H1 (cell line): ENCODE measurements at places on chromosomes 5 and 9.

GRCh38 chr5:174082286-174082685, 36.8 kb downstream of the NSG2 start:
- H3K27me3 ChIP-seq, result no peaks in the 10 kb centered on the region
- no peaks in the 10 kb centered on the region for H3K36me3 ChIP-seq
- no peak overlapping the region for H3K4me3 ChIP-seq
- no peaks in the 10 kb centered on the region for H3K4me1 ChIP-seq
- no peak for DNase-seq

- peaks cover 1% of the 10 kb centered on the region for H3K4me1 ChIP-seq
- H3K4me3 ChIP-seq, result no peak overlapping the region
- no peaks in the 10 kb centered on the region for H3K36me3 ChIP-seq
- H3K27me3 ChIP-seq, result no peaks in the 10 kb centered on the region
These were observed 206.5 kb downstream of the DAB2IP start for GRCh38 chr9:121857928-121858327.

- no peaks in the 10 kb centered on the region for H3K4me1 ChIP-seq
- no peak overlapping the region for H3K4me3 ChIP-seq
- no peaks in the 10 kb centered on the region for H3K36me3 ChIP-seq
- DNase-seq, result no peak
- H3K27me3 ChIP-seq, result no peaks in the 10 kb centered on the region
These were observed 21.2 kb downstream of the MAST4 start for GRCh38 chr5:66617226-66617861.

DNA sequence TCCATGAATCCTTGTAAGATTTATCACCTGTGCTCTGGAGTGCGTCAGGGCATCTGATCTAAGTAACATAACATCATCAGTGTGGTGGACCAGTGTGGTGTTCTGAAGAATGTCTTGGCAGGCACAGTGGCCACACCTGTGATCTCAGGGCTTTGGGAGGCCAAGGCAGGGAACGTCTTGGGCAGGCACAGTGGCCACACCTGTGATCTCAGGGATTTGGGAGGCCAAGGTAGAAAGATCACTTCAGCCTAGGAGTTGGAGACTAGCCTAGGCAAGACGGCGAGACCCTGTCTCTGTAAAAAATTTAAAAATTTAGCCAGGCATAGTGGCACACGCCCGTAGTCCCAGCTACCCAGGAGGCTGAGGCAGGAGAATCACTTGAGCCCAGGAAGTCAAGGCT, 185.5 kb downstream of the CACNA1B start:
- H3K36me3 ChIP-seq, result peaks cover 2% of the 10 kb centered on the region; the same call in 1 of the 2 replicates
- no peak overlapping the region for H3K4me3 ChIP-seq
- H3K4me1 ChIP-seq, result no peaks in the 10 kb centered on the region; the same call in 1 of the 2 replicates
- DNase-seq, result no peak
- H3K27me3 ChIP-seq, result no peaks in the 10 kb centered on the region

GRCh38 chr5:177103523-177104253, 17.0 kb downstream of the FGFR4 start:
- no peaks in the 10 kb centered on the region for H3K4me1 ChIP-seq

DNA sequence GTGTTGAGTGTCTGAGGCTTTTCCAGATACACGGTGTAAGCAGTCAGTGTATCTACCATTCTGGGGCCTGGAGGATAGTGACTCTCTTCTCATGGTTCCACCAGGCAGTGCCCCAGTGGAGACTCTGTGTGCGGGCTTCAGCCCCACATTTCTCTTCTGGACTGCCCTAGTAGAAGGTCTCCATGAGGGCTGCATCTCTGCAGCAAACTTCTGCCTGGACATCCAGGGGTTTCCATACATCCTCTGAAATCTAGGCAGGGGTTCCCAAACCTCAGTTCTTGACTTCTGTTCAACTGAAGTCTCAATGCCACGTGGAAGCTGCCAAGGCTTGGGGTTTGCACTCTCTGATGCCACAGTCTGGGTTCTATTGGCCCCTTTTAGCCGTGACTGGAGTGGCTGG, 256.6 kb upstream of the ITGA1 start:
- no peak overlapping the region for H3K27ac ChIP-seq
- H3K36me3 ChIP-seq, result no peaks in the 10 kb centered on the region
- DNase-seq, result no peak
- no peaks in the 10 kb centered on the region for H3K27me3 ChIP-seq
- H3K4me3 ChIP-seq, result no peak overlapping the region

- peaks cover 17% of the 10 kb centered on the region for H3K36me3 ChIP-seq
- H3K4me1 ChIP-seq, result no peaks in the 10 kb centered on the region
- no peak overlapping the region for H3K27ac ChIP-seq
- no peak for DNase-seq
- no peak overlapping the region for H3K4me3 ChIP-seq
These were observed 32.2 kb downstream of the POLR1E start for GRCh38 chr9:37517923-37518322.

DNA sequence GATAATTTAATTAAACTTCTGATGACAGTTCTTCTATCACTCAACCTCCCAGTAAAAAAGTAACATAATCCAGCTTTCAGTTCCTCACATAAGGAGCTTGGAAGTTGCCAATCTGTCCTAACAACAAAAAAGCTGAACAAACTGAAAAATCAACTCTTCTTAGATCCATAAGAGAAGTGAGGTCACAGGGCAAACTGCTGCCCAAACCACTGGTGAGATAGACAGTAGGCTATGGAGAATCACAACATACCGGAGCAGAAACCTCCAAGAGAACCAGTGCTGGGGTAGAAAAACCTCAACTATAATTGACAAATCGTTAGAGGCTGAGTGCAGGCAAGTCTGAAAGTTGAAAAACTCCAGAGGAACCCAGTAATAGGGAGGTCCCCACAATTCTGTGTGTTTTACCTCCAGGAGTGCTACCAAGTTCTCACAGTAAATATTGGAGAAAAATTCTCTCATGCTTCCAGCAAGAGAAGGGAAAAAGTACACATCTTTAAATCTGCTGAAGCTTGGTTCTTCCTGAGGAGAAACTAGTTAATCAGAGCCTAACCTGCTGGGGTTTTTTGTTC, 300.0 kb downstream of the PDE4D start:
- no peaks in the 10 kb centered on the region for H3K4me1 ChIP-seq
- DNase-seq, result no peak

GRCh38 chr9:82732928-82733327, 330.0 kb downstream of the RASEF start:
- H3K27ac ChIP-seq, result no peak overlapping the region
- no peaks in the 10 kb centered on the region for H3K27me3 ChIP-seq
- H3K4me3 ChIP-seq, result no peak overlapping the region
- no peaks in the 10 kb centered on the region; the same call in 1 of the 2 replicates for H3K4me1 ChIP-seq
- no peak for DNase-seq
- H3K36me3 ChIP-seq, result no peaks in the 10 kb centered on the region

DNA sequence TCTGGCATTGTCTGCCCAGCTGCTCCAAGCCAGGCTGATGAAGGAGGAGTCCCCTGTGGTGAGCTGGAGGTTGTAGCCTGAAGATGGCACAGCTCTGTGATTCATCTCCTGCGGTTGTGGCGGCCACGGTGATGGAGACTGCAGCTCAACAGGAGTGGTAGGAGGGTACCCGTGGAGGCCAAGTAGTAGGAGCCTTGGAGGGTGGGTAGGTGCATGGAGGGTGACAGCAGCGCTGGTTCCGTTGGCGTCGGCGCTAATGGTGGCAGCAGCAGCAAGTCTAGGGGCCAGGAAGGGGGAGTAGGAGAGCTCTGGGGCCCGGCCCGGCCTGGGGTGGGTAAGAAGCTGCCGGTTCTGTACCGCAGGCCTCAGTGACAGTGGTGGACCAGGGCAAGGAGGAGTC, 22.4 kb upstream of the TRIM52 start:
- H3K4me3 ChIP-seq, result no peak overlapping the region
- H3K27me3 ChIP-seq, result no peaks in the 10 kb centered on the region
- peaks cover 19% of the 10 kb centered on the region for H3K36me3 ChIP-seq
- no peaks in the 10 kb centered on the region for H3K4me1 ChIP-seq
- H3K27ac ChIP-seq, result no peak overlapping the region
- no peak for DNase-seq

DNA sequence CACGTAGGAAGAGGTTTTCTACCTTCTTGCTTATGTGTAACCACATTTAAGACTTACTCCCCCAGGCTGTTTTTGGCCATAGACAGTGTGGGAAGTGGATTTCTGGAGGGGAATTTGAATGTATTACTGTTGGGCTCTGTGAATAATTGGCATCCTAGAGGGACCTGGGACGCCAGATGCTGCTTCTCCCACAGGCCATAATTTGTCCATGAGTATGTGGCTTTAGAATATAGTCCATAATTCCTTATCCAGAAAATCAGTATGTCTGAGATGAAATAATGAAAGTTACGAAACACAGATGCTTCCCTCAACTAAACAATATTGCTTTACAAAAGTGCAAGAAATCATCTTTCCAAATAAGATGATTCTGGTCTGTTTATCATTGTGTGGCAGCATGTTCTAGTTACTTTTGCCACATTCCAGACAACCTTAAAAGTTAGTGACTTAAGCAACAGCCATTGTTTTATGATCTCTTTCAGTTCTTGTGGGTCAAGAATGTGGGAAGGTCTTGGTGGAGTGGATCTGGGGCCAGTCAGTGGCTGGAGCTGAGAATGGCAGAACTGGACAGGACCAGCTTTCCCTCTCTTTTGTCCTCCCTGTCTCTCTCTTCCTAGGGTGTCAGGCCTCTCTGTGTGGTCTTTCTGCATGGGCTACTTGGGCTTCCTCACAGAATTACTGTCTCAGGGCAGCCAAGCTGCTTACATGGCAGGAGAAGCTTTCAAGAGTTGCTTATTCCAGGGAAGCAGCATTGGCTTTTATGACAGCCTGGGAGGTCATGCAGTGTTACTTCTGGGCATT, 79.4 kb downstream of the FBXL7 start:
- H3K36me3 ChIP-seq, result peaks cover 7% of the 10 kb centered on the region; the same call in 1 of the 2 replicates
- H3K27me3 ChIP-seq, result no peaks in the 10 kb centered on the region
- no peak overlapping the region for H3K27ac ChIP-seq
- no peak for DNase-seq
- H3K4me3 ChIP-seq, result no peak overlapping the region

- no peak overlapping the region for H3K4me3 ChIP-seq
- peaks cover 28% of the 10 kb centered on the region for H3K4me1 ChIP-seq
- H3K27ac ChIP-seq, result no peak overlapping the region
- H3K36me3 ChIP-seq, result no peaks in the 10 kb centered on the region
- no peak for DNase-seq
These were observed 33.4 kb downstream of the STC2 start for GRCh38 chr5:173294673-173295320.

DNA sequence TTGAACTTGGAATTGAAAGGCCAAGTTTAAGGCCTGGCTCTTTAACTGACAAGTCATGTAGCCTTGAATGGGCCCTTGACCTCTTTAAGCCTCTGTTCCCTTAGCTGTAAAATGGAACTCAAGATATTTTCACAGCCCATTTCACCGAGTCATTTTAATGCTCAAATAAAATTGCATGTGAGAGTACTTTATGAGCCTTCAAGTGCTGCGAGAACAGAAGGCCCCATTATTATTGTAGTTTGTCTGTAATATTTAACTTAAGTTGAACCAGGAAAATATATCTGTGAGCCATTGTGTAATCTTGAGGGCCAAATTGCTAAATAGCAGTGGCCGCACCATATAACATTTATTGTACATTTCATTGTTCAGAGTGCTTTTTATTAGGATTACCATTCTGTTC, 249.9 kb downstream of the NTRK2 start:
- H3K36me3 ChIP-seq, result no peaks in the 10 kb centered on the region
- no peak overlapping the region for H3K4me3 ChIP-seq
- H3K27ac ChIP-seq, result no peak overlapping the region
- no peaks in the 10 kb centered on the region for H3K4me1 ChIP-seq

DNA sequence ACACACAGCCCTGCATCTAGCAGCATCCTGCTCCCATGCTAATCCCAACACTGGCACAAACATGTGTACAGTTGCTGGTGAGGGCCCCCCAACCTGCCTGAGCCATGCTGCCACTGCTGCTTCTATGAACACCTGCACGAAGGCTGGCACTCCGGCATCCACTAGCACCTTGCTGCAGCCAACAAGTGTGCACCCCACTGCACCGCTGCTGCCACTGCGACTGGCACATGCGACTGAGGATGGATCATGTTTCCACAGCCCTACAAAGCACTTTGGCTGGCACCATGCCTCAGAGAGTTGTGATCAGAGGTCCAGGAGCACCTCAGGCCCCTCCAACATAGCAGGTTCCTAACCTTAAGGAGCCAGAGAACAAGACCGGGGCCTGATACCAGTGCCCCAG, 7.8 kb upstream of the PDCD1LG2 start:
- no peaks in the 10 kb centered on the region for H3K27me3 ChIP-seq
- no peaks in the 10 kb centered on the region for H3K4me1 ChIP-seq
- no peak for DNase-seq
- H3K4me3 ChIP-seq, result no peak overlapping the region
- H3K27ac ChIP-seq, result no peak overlapping the region

DNA sequence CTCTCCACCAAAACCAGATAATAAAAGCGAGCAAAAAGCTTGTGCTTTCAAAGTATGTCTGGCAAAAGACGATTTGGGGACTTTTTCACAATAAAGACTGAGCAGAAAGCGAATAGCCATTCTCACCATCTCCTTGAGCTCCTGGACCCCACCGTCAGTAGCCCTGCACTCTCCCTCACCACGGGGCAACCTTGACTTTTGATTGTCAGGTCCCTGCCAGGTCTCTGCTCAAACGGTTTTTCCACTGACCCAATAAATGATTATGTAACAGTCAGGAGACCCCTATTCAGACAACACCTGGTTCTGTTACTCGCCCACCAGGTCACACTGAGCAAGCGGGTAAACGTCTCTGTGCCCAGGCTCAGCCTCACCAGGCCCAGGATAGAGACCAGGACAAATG, 131.3 kb downstream of the MVB12B start:
- H3K27me3 ChIP-seq, result no peaks in the 10 kb centered on the region
- DNase-seq, result no peak
- no peaks in the 10 kb centered on the region for H3K36me3 ChIP-seq
- H3K27ac ChIP-seq, result no peak overlapping the region
- H3K4me1 ChIP-seq, result peaks cover 4% of the 10 kb centered on the region; the same call in 1 of the 2 replicates

- peaks cover 10% of the 10 kb centered on the region for H3K36me3 ChIP-seq
- no peak overlapping the region for H3K27ac ChIP-seq
- peaks cover 3% of the 10 kb centered on the region for H3K4me1 ChIP-seq
- DNase-seq, result no peak
These were observed 18.5 kb downstream of the MATR3 start for GRCh38 chr5:139312075-139312474.

GRCh38 chr5:32833127-32833526, 122.0 kb downstream of the NPR3 start:
- no peaks in the 10 kb centered on the region for H3K36me3 ChIP-seq
- DNase-seq, result no peak
- no peak overlapping the region for H3K27ac ChIP-seq
- H3K4me1 ChIP-seq, result no peaks in the 10 kb centered on the region
- no peak overlapping the region for H3K4me3 ChIP-seq

DNA sequence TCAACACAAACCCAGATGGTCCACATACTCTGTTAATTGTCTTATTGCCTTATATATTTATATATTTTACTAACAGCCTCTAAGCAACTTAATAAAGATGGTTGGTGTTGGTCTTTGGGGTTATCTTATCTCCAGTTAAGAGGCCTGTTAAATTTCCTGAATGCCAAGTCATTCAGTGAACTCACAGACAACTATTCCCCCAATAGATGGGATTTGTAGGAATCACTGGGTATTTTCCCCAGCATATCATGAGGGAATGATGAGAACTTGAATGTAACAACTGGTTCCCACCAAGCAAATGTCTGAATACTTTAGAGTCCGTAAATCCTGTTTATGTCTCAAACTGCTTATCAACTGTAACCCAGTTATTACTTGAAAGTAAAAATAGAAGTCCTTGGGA, 42.7 kb upstream of the RETREG1 start:
- H3K27me3 ChIP-seq, result no peaks in the 10 kb centered on the region
- no peak overlapping the region for H3K27ac ChIP-seq
- H3K4me1 ChIP-seq, result no peaks in the 10 kb centered on the region
- no peak for DNase-seq
